ENCODE measurements at places on chromosomes 5 and 9. TPM values are rescaled to one million over a fixed set of nuclear protein-coding genes. Genes with fewer than 3 reads are reported as not detected.

DNA sequence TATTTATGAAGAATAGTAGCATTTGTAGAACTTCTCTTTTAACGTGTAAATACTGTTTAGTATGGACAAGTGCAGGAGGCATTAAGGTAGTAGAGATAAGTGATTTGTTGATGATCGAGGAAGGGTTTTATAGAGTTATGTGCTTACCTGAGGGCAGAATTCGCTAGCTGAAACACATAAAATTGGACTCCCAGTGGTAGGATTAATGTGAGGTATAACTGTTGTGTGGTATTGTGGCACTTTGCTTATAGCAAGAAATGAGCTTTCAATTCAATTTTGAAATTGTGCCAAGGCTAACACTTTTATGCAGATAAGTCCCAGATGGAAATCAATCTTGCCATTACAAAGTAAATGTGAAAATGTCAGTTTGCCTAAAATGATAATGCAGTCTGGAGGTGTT is 1.2 kb downstream of the AP3S1 start:
- H3K4me3 ChIP-seq, result peak overlapping the region; percentile 66
- no peaks in the 10 kb centered on the region for H3K27me3 ChIP-seq
- DNase-seq, result peak; percentile 49
- H3K27ac ChIP-seq, result no peak overlapping the region
- H3K36me3 ChIP-seq, result no peaks in the 10 kb centered on the region

Gene ELOVL7
- not detected for total RNA-seq

- H3K4me1 ChIP-seq, result no peaks in the 10 kb centered on the region
- no peak overlapping the region for H3K27ac ChIP-seq
- DNase-seq, result no peak
Measured at GRCh38 chr5:135576075-135576599, 2.7 kb downstream of the CXCL14 start.

DNA sequence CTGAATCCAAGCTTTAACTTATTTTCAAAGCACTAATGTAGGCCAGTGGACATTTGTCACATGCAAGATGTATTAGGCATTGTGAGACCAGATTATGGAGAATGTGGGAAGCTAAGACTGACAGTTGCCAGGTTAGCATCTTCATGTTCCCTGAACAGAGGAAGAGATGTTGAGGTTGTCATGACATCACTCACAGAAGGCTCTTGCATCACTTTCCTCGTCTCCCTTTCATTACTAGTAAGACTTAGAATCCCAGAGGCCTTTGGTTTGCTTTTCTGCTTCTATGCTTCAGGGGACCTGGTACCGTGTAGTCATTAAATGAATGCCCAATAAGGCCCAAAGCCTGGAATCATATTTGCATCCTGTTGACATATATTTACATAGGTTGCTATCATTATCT is 76.4 kb upstream of the RPS23 start:
- H3K27me3 ChIP-seq, result no peaks in the 10 kb centered on the region
- H3K4me1 ChIP-seq, result peaks cover 43% of the 10 kb centered on the region
- H3K4me3 ChIP-seq, result no peak overlapping the region
- H3K36me3 ChIP-seq, result no peaks in the 10 kb centered on the region
- DNase-seq, result no peak

DNA sequence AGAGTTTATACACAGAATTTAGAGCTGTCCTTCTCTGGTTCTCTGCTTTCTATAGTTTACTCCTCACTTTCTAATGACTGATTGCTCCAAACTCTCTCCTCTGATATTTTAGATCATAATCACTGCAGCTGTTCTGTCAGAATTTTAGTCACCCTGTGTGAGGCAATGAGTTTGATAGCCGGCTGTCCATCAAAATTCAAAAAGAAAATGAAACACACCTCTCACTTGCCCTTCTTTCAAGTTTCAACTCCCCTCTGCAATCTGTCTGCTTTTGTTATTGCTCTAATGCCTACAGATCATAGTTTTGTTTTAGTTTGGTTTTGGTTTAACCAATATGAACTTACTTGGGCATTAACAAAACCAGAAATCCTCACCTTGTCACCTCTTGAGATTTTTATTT is 23.3 kb upstream of the ABLIM3 start:
- peaks cover 6% of the 10 kb centered on the region for H3K4me1 ChIP-seq
- no peaks in the 10 kb centered on the region for H3K36me3 ChIP-seq
- no peak overlapping the region for H3K27ac ChIP-seq
- no peaks in the 10 kb centered on the region for H3K27me3 ChIP-seq
- no peak overlapping the region for H3K4me3 ChIP-seq

DNA sequence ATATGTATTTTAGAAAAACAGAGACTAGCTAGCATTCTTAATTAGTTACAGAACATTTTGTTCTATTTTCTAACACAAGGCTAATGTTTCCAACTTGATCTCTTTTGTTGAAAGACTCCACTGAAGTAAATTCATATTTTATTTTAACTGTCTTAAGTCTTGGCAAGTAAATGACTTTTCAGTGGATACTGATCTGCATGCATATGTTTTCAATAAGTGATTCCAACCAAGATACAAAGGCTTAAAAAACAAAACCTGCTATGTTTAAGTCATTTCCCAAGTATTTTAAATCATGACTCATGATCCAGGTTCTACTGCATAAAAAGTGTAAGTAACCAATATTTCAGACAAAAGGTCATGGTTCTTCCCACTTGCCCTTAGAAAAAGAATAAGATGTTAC is 5.7 kb downstream of the CDO1 start:
- H3K27ac ChIP-seq, result no peak overlapping the region
- DNase-seq, result peak; percentile 20
- H3K4me3 ChIP-seq, result no peak overlapping the region
- H3K36me3 ChIP-seq, result no peaks in the 10 kb centered on the region

DNA sequence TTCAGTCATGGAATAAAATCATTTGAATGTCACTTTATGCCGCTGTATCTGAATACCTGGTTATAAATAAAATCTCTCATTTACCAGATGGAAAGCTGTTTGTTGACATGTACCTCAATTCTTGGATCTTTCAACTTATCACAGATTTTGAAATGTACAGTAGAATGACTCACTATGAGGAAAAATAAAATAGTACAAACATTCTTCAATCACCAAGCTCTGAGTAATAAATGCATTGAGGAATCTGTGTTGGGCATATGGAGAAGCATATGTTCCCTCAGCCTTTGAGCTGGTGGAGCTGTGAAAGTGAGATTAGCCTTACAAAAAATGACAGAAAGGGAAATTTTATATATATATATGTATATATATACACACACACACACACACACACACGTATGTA is 175.4 kb downstream of the KIAA0825 start:
- H3K4me1 ChIP-seq, result no peaks in the 10 kb centered on the region
- no peak overlapping the region for H3K4me3 ChIP-seq
- H3K27me3 ChIP-seq, result no peaks in the 10 kb centered on the region
- no peaks in the 10 kb centered on the region for H3K36me3 ChIP-seq
- DNase-seq, result no peak

- no peak for DNase-seq
- H3K36me3 ChIP-seq, result no peaks in the 10 kb centered on the region
- no peak overlapping the region for H3K27ac ChIP-seq
- no peak overlapping the region for H3K4me3 ChIP-seq
Measured at GRCh38 chr5:80706835-80707447, 52.2 kb upstream of the DHFR start.

- no peaks in the 10 kb centered on the region for H3K36me3 ChIP-seq
- H3K27ac ChIP-seq, result no peak overlapping the region
- no peak overlapping the region for H3K4me3 ChIP-seq
- H3K27me3 ChIP-seq, result no peaks in the 10 kb centered on the region
- no peaks in the 10 kb centered on the region for H3K4me1 ChIP-seq
Measured at GRCh38 chr5:179974246-179974945, 66.7 kb upstream of the TBC1D9B start.

Gene PTGR1
- 79.1 TPM for total RNA-seq

DNA sequence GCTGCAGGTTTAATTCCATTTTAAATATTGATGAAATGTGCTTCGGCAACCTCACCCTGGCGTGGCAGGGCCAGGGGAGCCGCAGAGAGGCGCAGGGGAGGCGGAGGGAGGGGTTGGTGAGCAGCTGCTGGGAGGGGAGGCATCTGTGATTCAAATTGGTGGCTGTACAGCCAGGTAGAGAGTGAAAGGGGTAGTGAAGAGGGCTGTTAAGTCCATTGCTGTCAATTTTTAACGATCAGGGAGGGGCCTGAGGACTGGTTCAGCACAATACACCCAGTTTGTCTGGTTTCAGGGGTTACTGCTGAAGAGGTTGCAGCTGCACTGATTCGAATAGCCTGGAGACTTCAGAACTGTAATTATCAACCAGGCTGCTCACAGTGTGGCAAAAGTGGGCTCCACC is 31.3 kb downstream of the LHX6 start:
- no peaks in the 10 kb centered on the region for H3K36me3 ChIP-seq
- peaks cover 3% of the 10 kb centered on the region for H3K27me3 ChIP-seq
- no peaks in the 10 kb centered on the region for H3K4me1 ChIP-seq
- no peak overlapping the region for H3K27ac ChIP-seq

DNA sequence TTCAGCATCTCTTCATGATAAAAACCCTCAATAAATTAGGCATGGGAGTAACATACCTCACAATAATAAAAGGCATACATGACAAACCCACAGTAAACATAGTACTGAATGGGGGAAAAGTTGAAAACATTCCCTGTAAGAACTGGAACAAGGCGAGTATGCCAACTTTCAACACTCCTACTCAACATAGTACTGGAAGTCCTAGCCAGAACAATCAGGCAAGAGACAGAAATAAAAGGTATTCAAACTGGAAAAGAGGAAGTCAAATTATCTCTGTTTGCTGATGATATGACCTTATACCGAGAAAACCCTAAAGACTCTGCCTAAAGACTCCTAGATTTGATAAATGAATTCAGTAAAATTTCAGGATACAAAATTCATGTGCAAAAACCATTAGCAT is 167.6 kb downstream of the TMEM38B start:
- H3K27ac ChIP-seq, result no peak overlapping the region
- H3K4me3 ChIP-seq, result no peak overlapping the region
- no peaks in the 10 kb centered on the region for H3K36me3 ChIP-seq
- H3K27me3 ChIP-seq, result no peaks in the 10 kb centered on the region
- H3K4me1 ChIP-seq, result no peaks in the 10 kb centered on the region

- H3K36me3 ChIP-seq, result no peaks in the 10 kb centered on the region
- no peaks in the 10 kb centered on the region for H3K27me3 ChIP-seq
Measured at GRCh38 chr9:108257382-108257781, 598.4 kb downstream of the ACTL7B start.

GRCh38 chr9:77987880-77988525 is 43.6 kb downstream of the GNAQ start:
- H3K36me3 ChIP-seq, result no peaks in the 10 kb centered on the region
- peak; percentile 39 for DNase-seq
- H3K4me1 ChIP-seq, result peaks cover 13% of the 10 kb centered on the region
- H3K27me3 ChIP-seq, result no peaks in the 10 kb centered on the region
- H3K4me3 ChIP-seq, result no peak overlapping the region
- no peak overlapping the region for H3K27ac ChIP-seq

GRCh38 chr9:91541734-91542133 is 118.1 kb upstream of the NFIL3 start:
- H3K4me1 ChIP-seq, result no peaks in the 10 kb centered on the region
- H3K27ac ChIP-seq, result no peak overlapping the region
- H3K27me3 ChIP-seq, result peaks cover 2% of the 10 kb centered on the region
- H3K4me3 ChIP-seq, result no peak overlapping the region
- DNase-seq, result no peak

All from endothelial cell of umbilical vein (primary cell).